ENCODE measurements at places on chromosomes 7 and 10.

- no peak for DNase-seq
Observed at GRCh38 chr10:14366760-14367159, 36.0 kb upstream of the FRMD4A start.

DNA sequence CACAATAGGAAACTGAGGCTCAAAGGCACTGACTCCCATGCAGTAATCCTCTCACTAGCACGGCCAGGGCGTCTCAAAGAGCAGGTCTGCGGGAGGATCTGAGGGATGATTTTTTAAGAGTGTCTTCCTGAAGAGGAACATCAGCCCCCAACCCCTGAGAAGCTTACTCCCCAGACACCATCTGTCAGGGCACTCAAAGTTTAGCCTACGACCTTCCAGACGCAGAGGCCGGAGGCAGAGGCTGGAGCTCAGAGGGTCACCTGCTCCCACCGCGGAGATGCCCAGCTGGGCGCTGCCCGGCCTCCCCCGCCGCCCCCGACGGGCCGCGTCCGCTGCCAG, 1.7 kb downstream of the ZNF777 start:
- DNase-seq: no peak

- no peak for DNase-seq
Observed at GRCh38 chr10:117541909-117542705, 439 bp upstream of the EMX2 start.

DNA sequence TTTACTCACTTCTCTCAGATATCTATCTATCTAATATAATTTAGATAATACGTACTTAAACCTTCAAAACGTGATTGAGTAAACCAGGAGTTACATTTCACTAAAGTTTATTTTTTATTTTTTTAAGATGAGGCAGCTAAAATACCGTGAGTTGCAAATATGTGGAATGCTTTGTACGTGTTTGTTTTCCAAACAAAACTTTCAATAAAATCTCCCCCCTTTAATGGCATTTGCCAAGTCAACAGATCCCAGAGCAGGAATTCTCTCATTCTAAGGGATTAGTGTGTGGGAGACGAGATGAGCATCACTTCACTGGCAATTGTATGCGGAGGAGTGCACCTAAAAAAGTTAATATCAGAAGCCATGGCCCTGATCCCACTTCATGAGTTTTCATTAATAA, 53.7 kb upstream of the MAGI2 start:
- DNase-seq: no peak

All from activated naive CD4-positive, alpha-beta T cell (primary cell).